ENCODE measurements at places on chromosomes 1 and 21.

DNA sequence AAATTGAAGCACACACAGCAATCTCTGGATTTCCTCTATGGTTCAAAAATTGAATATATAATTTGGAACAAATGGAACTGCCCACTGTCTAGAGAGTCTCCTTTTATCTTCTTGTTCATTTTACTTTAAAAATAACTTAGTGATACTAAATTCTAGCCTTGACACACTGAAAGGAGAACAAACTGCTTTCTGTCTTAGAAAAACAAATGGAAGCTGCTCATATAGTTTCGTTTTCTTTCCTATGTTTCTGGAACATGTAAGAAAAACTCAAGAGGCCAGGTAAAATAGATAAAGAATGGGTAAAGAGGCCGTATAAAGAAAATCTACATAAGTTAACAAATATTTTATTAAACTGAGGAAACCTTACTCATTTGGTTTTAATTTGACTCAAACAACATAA, 332.7 kb downstream of the NEGR1 start:
- no peak for DNase-seq

GRCh38 chr1:65412256-65412983, 8.0 kb upstream of the LEPR start:
- no peak for DNase-seq

- DNase-seq, result no peak
Measured at GRCh38 chr1:102742426-102742825, 365.9 kb downstream of the COL11A1 start.

- DNase-seq, result no peak
Measured at GRCh38 chr1:245316784-245317183, 162.0 kb downstream of the KIF26B start.

GRCh38 chr1:2986549-2987305, 34.5 kb upstream of the ACTRT2 start:
- no peak for DNase-seq
